Tibial nerve (tissue), 4 donors: ENCODE measurements at places on chromosomes 11 and 22.

- no peaks in the 10 kb centered on the region for H3K27me3 ChIP-seq
- no peak for DNase-seq
- H3K4me1 ChIP-seq: no peaks in the 10 kb centered on the region
- no peaks in the 10 kb centered on the region for H3K36me3 ChIP-seq
- no peak overlapping the region for H3K4me3 ChIP-seq
These were observed 13.6 kb upstream of the APOL5 start for GRCh38 chr22:35703861-35704584.

GRCh38 chr11:123241874-123242543 is 47.0 kb upstream of the CLMP start:
- H3K27me3 ChIP-seq: no peaks in the 10 kb centered on the region
- no peak overlapping the region for H3K4me3 ChIP-seq
- H3K36me3 ChIP-seq: no peaks in the 10 kb centered on the region

GRCh38 chr11:102254047-102254446 is 63.2 kb upstream of the BIRC3 start:
- DNase-seq: no peak
- H3K27me3 ChIP-seq: no peaks in the 10 kb centered on the region
- no peak overlapping the region for H3K27ac ChIP-seq
- no peak overlapping the region for H3K4me3 ChIP-seq
- peaks cover 14% of the 10 kb centered on the region for H3K4me1 ChIP-seq
- no peaks in the 10 kb centered on the region for H3K36me3 ChIP-seq

DNA sequence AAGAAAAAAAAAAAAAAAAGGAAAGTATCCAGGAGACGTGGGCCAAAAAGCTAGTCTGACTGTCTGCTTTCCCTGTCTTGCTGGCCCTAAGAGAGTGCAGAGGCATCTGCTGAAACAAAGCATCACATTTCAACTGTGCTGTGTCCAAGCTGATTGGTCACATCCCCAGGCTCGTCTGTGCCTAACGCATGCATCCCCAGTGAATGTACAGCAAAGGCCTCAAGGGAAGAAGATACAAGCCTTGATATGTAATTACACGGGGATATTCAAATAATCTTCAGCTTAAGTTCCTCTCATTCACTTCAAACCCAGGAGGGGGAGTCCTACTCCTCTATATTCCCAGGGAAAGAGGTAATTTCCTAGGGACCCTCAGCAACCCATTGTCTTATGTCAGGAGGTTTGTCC is 5.4 kb upstream of the SORL1 start:
- H3K27me3 ChIP-seq: peaks cover 12% of the 10 kb centered on the region
- no peak for DNase-seq
- peaks cover 6% of the 10 kb centered on the region for H3K4me1 ChIP-seq

- no peak overlapping the region for H3K27ac ChIP-seq
- H3K4me1 ChIP-seq: no peaks in the 10 kb centered on the region
- H3K4me3 ChIP-seq: no peak overlapping the region
- no peaks in the 10 kb centered on the region for H3K27me3 ChIP-seq
These were observed 333.9 kb downstream of the METTL15 start for GRCh38 chr11:28442131-28442530.

- H3K27ac ChIP-seq: peak overlapping the region; percentile 85
- H3K4me3 ChIP-seq: no peak overlapping the region
- no peak for DNase-seq
These were observed 1.6 kb downstream of the NR1H3 start for GRCh38 chr11:47259232-47259977.

DNA sequence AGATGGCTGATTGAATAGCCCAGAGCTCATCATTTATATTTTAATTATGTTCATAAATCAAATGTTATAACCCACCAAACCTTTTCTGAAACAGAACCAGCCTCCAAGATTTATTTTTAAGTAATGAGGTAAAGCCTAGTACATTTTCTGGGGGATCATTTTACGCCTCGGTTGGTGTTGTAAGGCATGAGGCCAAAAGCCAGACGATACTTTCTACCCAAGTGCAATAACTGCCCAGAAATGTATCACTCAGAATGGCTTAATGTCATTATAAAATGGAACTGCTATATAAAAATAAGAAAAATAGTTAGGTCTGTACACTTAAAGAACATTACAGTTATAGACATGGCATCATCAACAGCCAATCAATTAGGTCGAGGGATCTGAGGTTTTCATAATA is 283.3 kb downstream of the CADM1 start:
- DNase-seq: no peak
- H3K4me1 ChIP-seq: peaks cover 10% of the 10 kb centered on the region
- H3K27ac ChIP-seq: no peak overlapping the region
- no peaks in the 10 kb centered on the region for H3K27me3 ChIP-seq

DNA sequence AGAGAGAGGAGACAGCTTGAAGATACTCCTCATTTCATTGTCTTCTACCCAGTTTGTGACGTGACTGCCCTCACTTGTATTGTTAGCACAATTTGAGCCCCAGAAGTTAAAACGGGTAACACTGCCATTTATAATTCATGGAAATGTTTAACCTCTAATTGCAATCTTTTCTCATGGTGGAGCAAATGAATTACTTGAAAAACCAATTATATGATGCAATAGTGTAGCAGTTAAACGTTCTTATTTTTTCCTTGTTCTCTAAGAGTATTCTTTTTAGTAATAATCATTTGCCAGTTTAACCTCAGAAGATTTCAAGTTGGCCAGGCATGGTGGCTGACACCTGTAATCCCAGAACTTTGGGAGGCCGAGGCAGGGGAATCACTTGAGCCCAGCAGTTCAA is 56.6 kb downstream of the CDON start:
- DNase-seq: no peak
- H3K36me3 ChIP-seq: no peaks in the 10 kb centered on the region
- no peak overlapping the region for H3K27ac ChIP-seq
- no peaks in the 10 kb centered on the region for H3K4me1 ChIP-seq
- no peak overlapping the region for H3K4me3 ChIP-seq
- no peaks in the 10 kb centered on the region for H3K27me3 ChIP-seq

GRCh38 chr11:98561252-98561651 is 459.5 kb upstream of the CNTN5 start:
- H3K4me1 ChIP-seq: no peaks in the 10 kb centered on the region
- no peaks in the 10 kb centered on the region for H3K27me3 ChIP-seq
- no peak overlapping the region for H3K4me3 ChIP-seq
- H3K27ac ChIP-seq: no peak overlapping the region
- no peaks in the 10 kb centered on the region for H3K36me3 ChIP-seq

- no peak overlapping the region for H3K4me3 ChIP-seq
- no peaks in the 10 kb centered on the region for H3K36me3 ChIP-seq
- H3K27me3 ChIP-seq: peaks cover 7% of the 10 kb centered on the region
- no peak overlapping the region for H3K27ac ChIP-seq
- H3K4me1 ChIP-seq: no peaks in the 10 kb centered on the region
These were observed 543.5 kb downstream of the BRD1 start for GRCh38 chr22:49284056-49284784.

DNA sequence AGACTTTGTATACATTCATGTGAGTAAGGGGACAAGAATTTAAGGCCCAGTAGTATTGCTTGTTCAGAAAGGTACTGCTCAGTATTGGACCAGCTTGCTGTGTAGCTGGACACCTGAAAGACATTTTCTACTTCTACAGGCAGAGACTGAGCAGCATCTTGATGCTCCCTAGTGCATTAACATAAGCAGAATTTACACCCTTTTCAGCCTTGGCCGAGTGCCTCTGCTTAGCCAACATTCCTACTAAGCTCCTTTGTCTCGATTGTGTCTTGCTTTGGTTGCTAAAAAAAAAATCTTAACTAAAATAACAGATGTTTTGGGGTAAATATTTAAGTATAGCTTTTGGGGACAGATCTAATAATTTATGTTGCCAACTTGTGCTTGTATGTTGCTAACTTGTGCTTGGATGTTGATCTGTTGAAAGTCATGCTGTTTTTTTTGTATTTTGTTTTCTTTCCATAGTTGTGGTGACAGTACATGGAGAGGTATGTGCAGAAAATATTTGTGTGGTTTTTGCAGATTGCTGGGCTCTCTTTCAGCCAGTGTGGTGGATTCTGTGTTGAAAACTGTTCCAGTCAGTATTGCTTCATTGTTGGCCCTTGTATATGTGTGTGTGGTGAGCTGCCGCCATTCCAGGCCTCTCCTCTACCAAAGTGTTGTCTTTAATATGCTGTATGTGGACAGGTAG is 3.7 kb downstream of the PTS start:
- DNase-seq: no peak
- no peak overlapping the region for H3K4me3 ChIP-seq
- peaks cover 49% of the 10 kb centered on the region for H3K36me3 ChIP-seq
- peaks cover 26% of the 10 kb centered on the region for H3K4me1 ChIP-seq
- H3K27me3 ChIP-seq: no peaks in the 10 kb centered on the region
- no peak overlapping the region for H3K27ac ChIP-seq

- no peaks in the 10 kb centered on the region for H3K27me3 ChIP-seq
- no peak overlapping the region for H3K4me3 ChIP-seq
- DNase-seq: no peak
- H3K27ac ChIP-seq: no peak overlapping the region
These were observed 1.2 kb upstream of the DERL3 start for GRCh38 chr22:23840026-23840425.

DNA sequence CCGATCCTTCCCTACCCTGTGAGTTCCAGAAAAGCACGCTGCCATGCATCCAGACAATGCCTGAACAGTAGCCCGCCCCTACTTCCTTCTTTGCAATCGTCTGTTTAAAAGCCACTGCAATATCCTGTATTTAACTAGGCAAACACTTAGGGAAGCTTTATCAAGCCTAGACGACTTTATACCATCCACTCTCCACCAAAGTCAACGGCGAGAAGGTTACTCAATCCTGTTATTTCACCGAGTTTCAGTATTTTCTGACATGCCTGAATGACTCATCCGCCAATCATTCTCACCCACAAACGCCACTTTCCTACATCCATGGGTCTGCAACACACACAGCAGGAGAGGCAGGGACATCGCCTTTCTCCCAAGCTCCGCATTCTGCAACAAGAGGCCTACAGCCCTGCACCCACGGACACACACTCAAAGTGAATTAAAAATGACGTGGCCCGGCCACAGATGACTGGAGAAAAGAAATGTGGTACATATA is 9.3 kb downstream of the CELSR1 start:
- no peak overlapping the region for H3K27ac ChIP-seq
- no peaks in the 10 kb centered on the region for H3K4me1 ChIP-seq
- no peaks in the 10 kb centered on the region for H3K36me3 ChIP-seq
- H3K4me3 ChIP-seq: no peak overlapping the region
- DNase-seq: no peak
- H3K27me3 ChIP-seq: peaks cover 26% of the 10 kb centered on the region

- H3K4me3 ChIP-seq: no peak overlapping the region
- H3K27ac ChIP-seq: no peak overlapping the region
- H3K27me3 ChIP-seq: no peaks in the 10 kb centered on the region
- DNase-seq: no peak
These were observed 109.3 kb downstream of the ARL14EP start for GRCh38 chr11:30432178-30432577.

- no peaks in the 10 kb centered on the region for H3K27me3 ChIP-seq
- H3K4me3 ChIP-seq: no peak overlapping the region
- no peak for DNase-seq
- H3K36me3 ChIP-seq: peaks cover 44% of the 10 kb centered on the region
These were observed 12.2 kb upstream of the CDC42BPG start for GRCh38 chr11:64856382-64857227.

DNA sequence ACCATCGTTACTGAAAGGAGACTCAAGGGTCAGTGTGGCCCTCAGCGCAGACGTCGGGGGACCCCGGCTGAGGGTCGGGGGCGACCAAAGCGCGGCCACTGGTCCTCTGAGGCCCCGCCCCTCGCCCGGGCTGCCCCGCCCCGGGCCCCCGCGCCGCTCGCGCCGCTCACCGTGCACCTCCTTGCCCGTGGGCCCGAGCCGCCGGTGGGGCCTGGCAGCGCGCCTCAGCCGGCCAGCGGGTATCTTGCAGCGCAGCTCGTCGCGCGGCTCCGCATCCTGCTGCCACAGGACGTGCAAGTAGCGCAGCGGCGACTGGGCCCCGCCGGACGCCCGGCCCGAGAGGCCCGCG is 419 bp downstream of the ANKRD54 start:
- H3K4me3 ChIP-seq: peak overlapping the region; percentile 52
- H3K27me3 ChIP-seq: no peaks in the 10 kb centered on the region
- peaks cover 16% of the 10 kb centered on the region for H3K4me1 ChIP-seq
- peak; percentile 17 for DNase-seq
- no peaks in the 10 kb centered on the region for H3K36me3 ChIP-seq

- H3K4me3 ChIP-seq: no peak overlapping the region
- no peaks in the 10 kb centered on the region for H3K4me1 ChIP-seq
- no peaks in the 10 kb centered on the region for H3K36me3 ChIP-seq
- no peaks in the 10 kb centered on the region for H3K27me3 ChIP-seq
- DNase-seq: no peak
These were observed 7.0 kb upstream of the GAB2 start for GRCh38 chr11:78424334-78425270.
